ENCODE measurements at places on chromosomes 3 and 15.

DNA sequence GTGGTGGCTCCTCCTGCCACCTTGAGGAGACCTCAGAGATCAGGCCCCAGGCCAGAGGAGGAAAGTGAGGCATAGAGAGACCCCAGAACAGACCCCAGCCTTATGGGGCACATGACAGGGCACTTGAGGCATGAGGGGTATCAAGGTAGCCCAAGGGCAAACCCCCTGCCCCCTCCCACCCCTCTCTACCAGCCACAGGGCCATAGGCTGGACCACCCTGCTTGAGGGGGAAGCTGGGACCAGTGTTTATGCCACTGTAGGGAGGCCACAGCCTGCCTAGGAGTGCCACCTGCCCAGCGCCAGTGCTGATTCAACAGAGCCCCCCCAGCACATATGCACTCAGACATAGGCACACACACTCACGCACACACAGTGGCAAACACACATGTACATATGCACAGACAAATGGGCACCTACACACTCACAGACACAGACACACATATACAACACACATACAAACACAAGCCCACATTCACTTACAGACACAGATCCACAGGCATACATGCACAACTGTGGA lies 10.3 kb downstream of the MYL3 start:
- DNase-seq: no peak

DNA sequence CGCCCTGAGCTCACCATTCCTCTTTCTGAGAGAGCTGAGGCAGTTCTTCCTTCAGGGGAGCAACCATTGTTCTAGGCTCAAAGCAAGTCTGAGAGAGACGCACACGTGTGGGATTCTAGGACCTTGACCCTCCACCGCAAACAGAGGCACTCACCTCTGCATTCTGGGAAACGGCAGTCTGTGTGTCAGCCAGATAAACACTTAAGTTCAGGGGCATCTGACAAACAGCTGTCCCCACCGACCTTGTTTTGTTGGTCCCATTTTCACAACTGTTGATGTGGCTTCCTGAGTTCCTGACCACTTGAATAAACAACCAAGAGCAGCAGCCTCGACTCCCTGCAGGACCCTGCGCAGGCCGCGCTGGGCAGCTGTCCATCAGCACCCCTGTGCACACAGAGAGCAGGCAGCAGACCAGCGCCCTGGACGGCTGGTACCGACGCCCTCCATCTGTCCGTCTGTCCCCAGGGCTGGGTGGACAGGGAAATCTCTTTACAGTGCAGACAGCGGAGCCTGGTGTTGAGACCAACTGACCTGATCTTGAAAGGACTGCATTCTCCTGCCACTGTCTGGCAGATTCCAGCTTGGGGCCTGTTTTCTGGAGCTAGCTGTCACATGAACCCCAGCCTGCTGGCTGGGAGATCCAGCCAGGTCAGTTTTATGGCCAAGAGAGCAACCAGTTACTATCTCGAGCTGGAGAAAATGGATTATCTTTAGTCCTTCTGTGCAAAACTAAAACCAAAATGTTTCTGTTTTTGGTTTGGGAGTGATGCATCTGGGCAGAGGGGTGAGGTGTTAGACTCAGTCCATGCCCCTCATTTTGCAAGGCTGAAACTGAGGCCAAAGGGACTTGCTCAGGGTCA lies 64.2 kb downstream of the FAM43A start:
- DNase-seq: no peak

- DNase-seq: no peak
Observed at GRCh38 chr3:184156522-184156955, 1.4 kb downstream of the DVL3 start.

DNA sequence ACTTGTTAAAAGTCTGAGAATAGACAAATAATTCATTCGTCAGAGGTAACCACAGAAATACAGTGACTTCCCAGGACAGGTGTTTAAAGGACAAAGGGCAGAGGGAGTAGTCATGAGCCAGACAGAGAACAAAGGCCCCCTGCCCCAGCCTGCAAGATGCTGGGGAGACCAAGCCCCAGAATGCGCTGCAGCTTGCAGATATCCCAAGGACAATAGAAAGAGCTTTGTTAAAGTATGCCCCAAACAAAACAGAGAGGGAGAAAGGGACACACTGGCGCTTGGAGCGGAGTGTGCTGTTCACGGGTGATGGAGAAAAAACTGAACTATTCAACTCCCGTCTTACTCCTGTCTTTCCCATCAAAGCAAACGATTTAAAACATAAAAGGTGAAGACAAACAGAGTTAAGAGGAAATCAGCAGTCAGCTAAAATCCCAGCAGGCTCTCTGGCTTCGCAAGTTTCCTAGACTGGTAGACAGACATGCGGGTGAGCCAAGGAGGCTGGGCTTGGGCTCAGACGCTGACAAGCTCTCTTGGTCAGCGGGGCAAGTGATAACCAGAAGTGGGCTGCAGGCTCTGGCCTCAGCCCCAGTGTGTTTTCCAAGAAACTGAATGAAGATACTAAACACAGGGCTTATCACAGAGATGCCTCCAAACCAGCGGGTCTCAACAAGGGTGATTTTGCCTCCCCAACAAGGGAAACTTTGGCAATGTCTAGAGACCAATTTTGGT lies 130.1 kb downstream of the UACA start:
- DNase-seq: no peak

DNA sequence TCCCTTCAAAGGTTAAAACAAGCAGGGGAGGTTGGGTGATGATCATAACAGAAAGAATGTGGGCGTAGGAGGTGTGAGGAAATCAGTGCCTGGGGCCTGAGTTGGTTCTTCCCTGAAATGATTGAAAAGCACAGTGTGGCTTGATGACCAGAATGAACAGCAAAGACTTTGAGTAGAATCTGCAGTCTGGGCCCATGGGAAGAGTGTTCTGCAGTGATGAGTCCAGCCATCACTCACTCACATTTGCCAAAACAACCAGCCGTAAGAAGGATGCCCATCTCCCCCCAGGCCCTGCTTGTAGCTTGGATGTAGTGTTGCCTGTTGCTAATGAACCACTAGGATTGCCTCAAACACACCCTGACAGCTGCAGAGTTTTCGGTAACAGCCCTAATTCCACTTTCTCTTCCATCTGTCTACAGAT lies 67.9 kb downstream of the VGLL3 start:
- DNase-seq: no peak

- no peak for DNase-seq
Observed at GRCh38 chr3:158210067-158210466, 100.2 kb downstream of the RSRC1 start.

DNA sequence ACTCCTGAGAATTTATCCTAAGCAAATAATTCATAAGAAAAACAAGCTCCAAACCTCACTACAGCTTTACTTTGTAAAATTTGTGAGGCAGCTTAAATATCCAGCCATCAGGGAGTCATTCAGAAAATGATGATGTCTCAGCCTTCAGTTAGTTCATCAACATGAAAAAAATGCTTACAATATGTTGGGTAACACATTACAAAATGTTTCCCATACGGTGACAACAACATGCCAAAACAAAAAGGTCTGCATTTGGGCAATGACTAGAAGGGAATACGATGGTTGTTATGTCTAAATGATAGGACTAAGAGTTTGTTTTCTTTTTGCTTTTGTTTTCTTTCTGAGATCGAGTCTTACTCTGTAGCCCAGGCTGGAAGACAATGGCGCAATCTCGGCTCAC lies 47.0 kb upstream of the CFAP161 start:
- no peak for DNase-seq

- no peak for DNase-seq
Observed at GRCh38 chr3:117063930-117064329, 354.4 kb downstream of the TUSC7 start.
